ENCODE measurements at places on chromosomes 4 and X. TPM values are rescaled to one million over a fixed set of nuclear protein-coding genes. Genes with fewer than 3 reads are reported as not detected.

Gene TSPAN7
- total RNA-seq = 32.1 TPM

Gene C4orf50
- 0.23 TPM for total RNA-seq

Gene PABPC1L2A
- 0.73 TPM for total RNA-seq

Gene DCX
- 2.4 TPM for total RNA-seq

Gene CXCL10
- total RNA-seq = not detected

Gene DOCK11
- 12.0 TPM for total RNA-seq
